Small intestine (tissue), 16 donors: ENCODE measurements at places on chromosomes 2 and 18.

GRCh38 chr2:4992226-4992625 is 700.0 kb upstream of the SOX11 start:
- no peak overlapping the region for H3K4me3 ChIP-seq
- no peak overlapping the region for H3K27ac ChIP-seq
- no peaks in the 10 kb centered on the region for H3K27me3 ChIP-seq
- DNase-seq: no peak
- H3K36me3 ChIP-seq: no peaks in the 10 kb centered on the region

DNA sequence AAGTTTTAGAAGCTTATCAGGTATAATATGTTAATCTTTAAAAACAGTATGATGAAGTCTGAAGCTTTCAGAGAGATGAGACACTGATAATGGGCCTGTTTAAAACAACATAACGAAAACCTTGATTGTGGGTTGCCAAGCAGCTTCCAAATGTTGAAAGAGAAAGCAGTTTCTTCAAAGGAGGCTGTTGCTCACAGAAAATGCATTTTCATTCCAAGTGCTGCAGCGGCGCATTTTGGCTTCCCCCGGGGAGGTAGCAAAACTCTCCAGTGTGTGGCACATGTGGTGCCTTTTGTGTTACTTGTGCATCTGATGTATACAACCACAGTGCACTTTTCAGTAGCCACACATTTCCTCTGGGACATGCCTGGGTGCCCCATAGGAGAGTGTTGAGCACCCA is 66.1 kb downstream of the TMEFF2 start:
- H3K4me3 ChIP-seq: no peak overlapping the region
- no peak overlapping the region for H3K27ac ChIP-seq
- H3K27me3 ChIP-seq: no peaks in the 10 kb centered on the region
- no peaks in the 10 kb centered on the region for H3K36me3 ChIP-seq
- no peaks in the 10 kb centered on the region for H3K4me1 ChIP-seq

- no peaks in the 10 kb centered on the region for H3K4me1 ChIP-seq
- no peaks in the 10 kb centered on the region for H3K36me3 ChIP-seq
- DNase-seq: no peak
Observed at GRCh38 chr2:48197618-48198017, 291.3 kb upstream of the FBXO11 start.

GRCh38 chr2:233217892-233218377 is 33.5 kb upstream of the ATG16L1 start:
- no peaks in the 10 kb centered on the region for H3K4me1 ChIP-seq
- H3K36me3 ChIP-seq: no peaks in the 10 kb centered on the region
- DNase-seq: no peak
- no peaks in the 10 kb centered on the region for H3K27me3 ChIP-seq
- H3K4me3 ChIP-seq: no peak overlapping the region

- H3K27ac ChIP-seq: no peak overlapping the region
- DNase-seq: no peak
- H3K27me3 ChIP-seq: no peaks in the 10 kb centered on the region
- no peaks in the 10 kb centered on the region for H3K36me3 ChIP-seq
- no peaks in the 10 kb centered on the region for H3K4me1 ChIP-seq
Observed at GRCh38 chr2:29469516-29469915, 354.3 kb downstream of the CLIP4 start.

GRCh38 chr2:227374158-227374557 is 4.9 kb downstream of the TM4SF20 start:
- no peak for DNase-seq
- H3K4me1 ChIP-seq: no peaks in the 10 kb centered on the region
- no peak overlapping the region for H3K4me3 ChIP-seq
- H3K27me3 ChIP-seq: no peaks in the 10 kb centered on the region

- H3K4me1 ChIP-seq: no peaks in the 10 kb centered on the region
- H3K27me3 ChIP-seq: no peaks in the 10 kb centered on the region
- no peak overlapping the region for H3K4me3 ChIP-seq
Observed at GRCh38 chr2:163708265-163708664, 27.5 kb downstream of the FIGN start.

DNA sequence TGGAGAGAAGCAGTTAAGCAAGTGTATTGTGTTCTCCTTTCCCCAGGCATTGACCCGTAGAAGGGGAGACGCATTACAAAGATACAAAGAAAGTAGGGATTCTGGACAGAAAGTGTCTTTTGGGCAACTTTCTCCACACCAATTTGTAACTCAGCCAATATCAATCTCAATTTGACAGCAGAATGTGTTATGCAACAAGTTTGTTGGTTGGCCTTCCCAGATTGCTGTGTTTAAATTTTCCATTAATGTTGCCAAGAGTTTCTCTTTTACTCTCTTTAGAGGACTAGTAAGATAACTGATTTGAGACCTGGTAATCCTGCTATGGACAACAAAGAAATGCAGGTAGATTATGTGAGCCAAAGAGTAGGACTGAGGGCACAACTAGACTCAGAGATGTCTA is 279.6 kb downstream of the ZNF804A start:
- H3K27me3 ChIP-seq: no peaks in the 10 kb centered on the region
- H3K4me3 ChIP-seq: no peak overlapping the region
- no peaks in the 10 kb centered on the region for H3K4me1 ChIP-seq

- H3K27ac ChIP-seq: no peak overlapping the region
- H3K4me3 ChIP-seq: no peak overlapping the region
- H3K36me3 ChIP-seq: no peaks in the 10 kb centered on the region
- DNase-seq: no peak
Observed at GRCh38 chr18:76621226-76621625, 126.2 kb upstream of the ZNF516 start.

DNA sequence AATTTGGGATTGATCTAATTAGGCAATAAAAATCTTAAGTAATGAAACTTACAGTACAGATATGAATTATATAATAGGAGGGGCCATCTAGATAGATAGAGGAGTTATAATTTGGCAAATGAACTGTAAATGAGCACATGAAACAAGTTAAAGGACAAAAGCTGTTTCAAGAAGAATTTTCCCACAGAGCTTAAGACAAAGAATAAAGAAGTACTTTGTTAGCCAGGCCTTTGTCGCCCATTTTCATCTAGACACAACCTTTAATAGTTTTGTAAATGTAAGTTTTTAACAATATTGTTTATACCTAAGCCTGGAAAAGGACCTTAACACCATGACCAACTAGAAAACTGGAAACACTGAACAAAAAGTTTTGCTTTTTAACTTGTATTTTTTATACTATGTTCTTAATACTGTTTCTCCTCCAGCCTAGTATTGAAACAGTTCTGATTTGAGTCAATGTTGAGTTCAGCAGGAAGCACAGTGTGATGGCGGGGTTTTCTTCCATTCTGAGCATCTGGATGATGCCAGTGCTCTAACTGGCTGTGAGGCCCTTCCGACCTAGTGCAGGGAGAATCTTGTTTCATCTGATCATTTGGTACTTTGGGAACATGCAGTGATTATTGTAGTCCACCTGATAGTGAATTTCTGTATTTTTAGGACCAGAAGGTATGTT is 37.6 kb downstream of the FARP2 start:
- H3K36me3 ChIP-seq: no peaks in the 10 kb centered on the region
- no peaks in the 10 kb centered on the region for H3K27me3 ChIP-seq
- no peak overlapping the region for H3K4me3 ChIP-seq
- peaks cover 4% of the 10 kb centered on the region for H3K4me1 ChIP-seq
- no peak overlapping the region for H3K27ac ChIP-seq
- no peak for DNase-seq

DNA sequence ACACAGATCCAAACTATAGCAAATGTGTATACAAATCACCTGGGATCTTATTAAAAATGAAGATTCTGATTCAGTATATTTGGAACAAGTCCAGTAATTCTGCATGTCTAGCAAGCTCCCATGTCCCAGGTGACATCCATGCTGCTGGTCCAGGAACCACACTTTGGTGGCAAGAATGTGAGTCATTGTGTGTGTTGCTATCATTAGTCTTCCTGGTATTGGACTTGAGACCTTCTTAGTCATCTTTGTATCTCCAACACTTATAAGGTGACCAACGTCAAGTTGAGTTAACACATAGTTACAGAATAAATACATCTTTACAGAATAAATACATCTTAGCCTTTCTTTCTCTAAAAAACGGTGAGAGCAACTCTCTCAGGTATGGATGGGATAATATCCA is 107.9 kb upstream of the NDUFV2 start:
- DNase-seq: peak; percentile 31
- H3K27me3 ChIP-seq: no peaks in the 10 kb centered on the region
- H3K4me1 ChIP-seq: no peaks in the 10 kb centered on the region

DNA sequence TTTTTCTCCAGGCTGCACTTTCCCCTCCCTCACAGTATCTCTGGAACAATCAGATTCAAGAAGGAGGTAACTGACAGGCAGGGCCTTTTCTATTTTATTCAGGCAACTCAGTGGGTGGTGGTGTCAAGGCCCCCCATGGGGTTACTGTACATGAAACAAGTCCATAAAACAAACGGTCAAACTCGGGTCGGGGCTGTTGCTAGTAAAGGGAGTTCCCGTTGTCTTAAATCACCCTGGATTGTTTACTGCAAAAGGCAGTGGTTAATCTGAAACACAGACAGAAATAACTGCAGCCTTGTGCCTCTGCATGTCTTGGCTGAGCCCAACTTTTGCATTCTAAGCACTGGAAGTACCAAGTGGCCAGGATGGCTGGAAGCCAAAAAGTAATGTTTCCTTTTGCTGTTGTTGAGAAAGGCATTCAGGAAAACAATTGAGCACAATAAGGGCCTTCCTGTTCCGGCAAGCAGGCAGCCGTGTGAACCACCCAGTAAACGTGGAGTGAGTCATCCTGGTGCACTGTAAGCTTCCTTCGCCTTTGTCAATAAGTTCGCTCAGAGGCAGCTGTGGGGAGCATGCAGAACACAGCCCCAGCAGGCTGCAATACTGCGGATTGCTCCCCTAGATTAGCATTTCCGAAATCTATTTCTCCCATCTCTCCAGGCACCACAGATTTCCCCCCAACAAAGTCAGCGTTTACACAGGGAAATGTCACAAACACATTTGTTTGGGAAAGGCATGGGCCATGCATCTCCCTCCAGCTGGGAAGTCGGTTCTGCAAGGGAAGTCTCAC is 149.6 kb downstream of the IRS1 start:
- peak overlapping the region; percentile 57 for H3K27ac ChIP-seq
- H3K4me3 ChIP-seq: no peak overlapping the region
- no peaks in the 10 kb centered on the region for H3K27me3 ChIP-seq
- H3K36me3 ChIP-seq: no peaks in the 10 kb centered on the region
- peak; percentile 92 for DNase-seq

- H3K27me3 ChIP-seq: no peaks in the 10 kb centered on the region
- H3K4me1 ChIP-seq: peaks cover 5% of the 10 kb centered on the region
- no peak overlapping the region for H3K27ac ChIP-seq
- H3K4me3 ChIP-seq: no peak overlapping the region
Observed at GRCh38 chr2:200351815-200352214, 45.3 kb downstream of the SPATS2L start.

- H3K36me3 ChIP-seq: no peaks in the 10 kb centered on the region
- no peaks in the 10 kb centered on the region for H3K27me3 ChIP-seq
Observed at GRCh38 chr2:16189836-16190160, 249.4 kb downstream of the MYCN start.

- H3K4me1 ChIP-seq: no peaks in the 10 kb centered on the region
- no peak overlapping the region for H3K4me3 ChIP-seq
- H3K27ac ChIP-seq: no peak overlapping the region
- peak; percentile 19 for DNase-seq
Observed at GRCh38 chr18:5180254-5180653, 16.8 kb downstream of the AKAIN1 start.

DNA sequence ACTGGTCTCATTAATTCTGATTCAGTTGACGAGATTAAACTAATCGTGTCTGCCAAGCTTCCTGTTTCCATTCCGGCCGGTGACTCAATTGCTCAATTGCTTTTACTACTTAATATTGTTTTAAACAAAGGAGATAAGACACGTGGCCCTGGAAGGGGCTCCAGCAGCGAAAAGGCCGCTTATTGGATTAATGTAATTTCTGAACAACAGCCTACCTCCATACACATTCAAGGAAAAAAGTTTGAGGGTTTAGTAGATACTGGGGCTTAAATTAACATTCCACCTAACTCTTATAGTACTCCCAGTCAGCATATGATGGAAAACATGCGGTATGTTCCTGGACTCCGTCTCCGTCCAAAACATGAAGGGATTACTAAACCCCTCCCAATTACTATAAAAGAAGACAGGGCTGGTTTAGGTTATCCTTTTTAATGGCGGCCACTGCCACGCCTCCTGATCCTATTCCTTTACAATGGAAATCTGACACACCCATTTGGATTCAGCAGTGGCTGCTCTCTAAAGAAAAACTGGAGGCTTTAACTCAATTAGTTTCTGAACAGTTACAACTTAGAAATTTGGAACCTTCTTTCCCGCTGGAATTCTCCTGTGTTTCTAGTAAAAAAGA is 27.1 kb downstream of the VPS54 start:
- H3K4me1 ChIP-seq: no peaks in the 10 kb centered on the region
- no peaks in the 10 kb centered on the region for H3K27me3 ChIP-seq
- H3K36me3 ChIP-seq: no peaks in the 10 kb centered on the region
- no peak overlapping the region for H3K27ac ChIP-seq

- H3K36me3 ChIP-seq: no peaks in the 10 kb centered on the region
- no peaks in the 10 kb centered on the region for H3K4me1 ChIP-seq
- H3K27me3 ChIP-seq: no peaks in the 10 kb centered on the region
- DNase-seq: no peak
Observed at GRCh38 chr2:16368328-16368727, 297.3 kb downstream of the CYRIA start.

DNA sequence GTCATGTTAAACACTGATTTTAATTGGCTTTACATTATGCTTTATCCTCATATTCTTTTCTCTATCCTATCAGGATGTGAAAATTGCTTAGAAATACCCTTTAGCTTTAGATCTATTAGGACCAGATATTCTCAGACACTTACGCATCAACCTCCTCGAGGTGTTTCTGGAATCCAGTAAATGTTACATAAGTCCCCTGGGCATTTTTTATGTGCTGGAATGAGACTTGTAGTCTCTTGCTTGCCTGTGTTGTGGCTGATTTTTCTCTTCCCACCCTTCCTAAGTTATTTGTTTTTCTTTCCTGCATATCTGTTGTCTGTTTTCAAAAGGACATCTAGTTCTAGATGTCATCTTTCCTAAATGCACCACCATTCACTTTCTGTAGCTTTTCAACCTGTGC is 197.1 kb downstream of the CCDC85A start:
- no peak overlapping the region for H3K27ac ChIP-seq
- DNase-seq: no peak
- H3K36me3 ChIP-seq: no peaks in the 10 kb centered on the region
- no peak overlapping the region for H3K4me3 ChIP-seq
- peaks cover 14% of the 10 kb centered on the region for H3K4me1 ChIP-seq
